Brain microvascular endothelial cell (primary cell): ENCODE measurements at places on chromosomes 2 and 18.

DNA sequence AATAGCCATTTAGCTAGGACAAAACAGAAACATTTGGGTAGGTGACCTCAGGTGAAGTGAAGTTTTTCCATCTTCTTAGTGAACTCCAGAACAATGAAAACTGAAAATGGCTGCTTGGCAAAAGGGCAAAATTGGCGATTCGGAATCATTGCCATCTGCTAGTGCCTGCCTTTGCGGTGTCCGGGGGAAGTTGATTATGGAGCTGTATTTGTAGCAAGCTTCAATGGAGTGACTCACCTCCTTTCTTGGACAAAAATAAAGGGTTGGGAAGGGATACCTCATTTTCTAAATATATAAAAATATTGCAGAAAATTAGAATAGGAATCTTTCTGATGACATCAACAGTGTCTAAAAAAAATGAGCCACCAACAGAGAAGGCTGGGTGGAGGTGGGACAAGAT lies 460.5 kb downstream of the TGIF1 start:
- no peak for DNase-seq

- no peak for DNase-seq
Observed at GRCh38 chr2:158718851-158719250, 76.3 kb upstream of the DAPL1 start.

DNA sequence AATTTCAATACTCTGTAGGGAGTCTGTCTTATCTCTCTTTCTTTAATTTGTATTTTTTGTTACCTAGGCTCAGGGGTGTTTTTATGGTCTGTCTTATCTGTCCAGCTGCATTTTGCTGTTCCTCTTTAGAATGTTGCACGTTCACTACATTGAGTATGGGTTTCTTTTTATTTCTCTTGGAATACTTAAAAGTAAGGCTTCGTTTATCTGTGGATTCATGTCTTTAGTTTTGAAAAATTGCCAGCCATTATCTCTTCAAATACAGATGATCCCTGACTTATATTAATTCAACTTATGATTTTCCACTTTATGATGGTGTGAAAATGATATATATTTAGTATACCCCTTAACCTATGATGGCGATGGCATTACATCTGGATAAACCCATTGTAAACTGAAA lies 26.9 kb downstream of the CARF start:
- no peak for DNase-seq

DNA sequence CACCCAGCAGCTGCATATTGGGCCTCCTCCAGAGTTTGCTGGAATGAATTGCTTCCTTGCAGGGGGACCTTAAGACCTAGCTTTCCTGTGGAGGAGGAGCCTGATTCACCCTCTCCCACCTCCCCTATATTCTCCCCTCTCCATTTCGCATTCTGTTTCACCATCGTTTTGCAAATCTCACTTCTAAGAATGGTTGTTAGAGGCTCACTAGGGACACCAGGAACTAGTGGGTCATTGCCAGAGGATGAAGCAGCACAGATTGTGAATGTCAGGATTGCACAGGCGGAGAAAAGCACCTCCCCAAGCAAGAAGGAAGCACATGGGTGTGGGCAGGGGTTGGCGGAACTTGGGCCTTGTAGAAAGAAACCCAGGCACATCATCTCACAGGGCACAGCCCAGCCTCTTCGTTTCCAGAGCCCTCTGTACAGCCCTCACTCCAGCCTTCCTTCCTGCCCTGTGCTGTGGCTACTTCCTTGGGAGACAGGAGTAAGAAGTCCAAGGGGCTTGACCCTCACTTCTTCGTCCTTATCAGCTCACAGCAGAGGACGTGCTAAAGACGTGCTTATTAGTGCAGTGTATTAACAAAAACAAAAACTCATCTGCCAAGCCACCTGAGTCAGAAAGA lies 63.4 kb downstream of the TACR1 start:
- DNase-seq: no peak

DNA sequence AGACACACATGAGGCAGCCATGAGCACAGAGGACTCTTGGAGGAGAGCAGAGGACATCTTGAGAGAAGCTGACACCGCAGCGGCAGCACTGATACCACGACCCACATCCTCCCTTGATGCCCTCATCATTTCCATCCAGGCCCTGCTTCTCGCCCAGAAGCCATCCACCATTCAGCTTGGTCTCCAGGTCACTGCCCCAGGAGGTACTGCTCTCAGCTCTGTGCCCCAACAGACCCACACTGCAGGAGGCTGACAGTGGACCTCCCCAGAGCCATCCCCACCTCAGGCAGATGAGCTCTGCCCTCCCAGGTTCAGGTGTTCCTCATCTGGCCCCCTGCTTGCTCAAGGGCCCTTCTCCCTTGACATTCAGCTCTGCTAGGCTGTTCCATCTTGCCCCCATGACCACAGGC lies 74.9 kb downstream of the ACKR3 start:
- DNase-seq: no peak

DNA sequence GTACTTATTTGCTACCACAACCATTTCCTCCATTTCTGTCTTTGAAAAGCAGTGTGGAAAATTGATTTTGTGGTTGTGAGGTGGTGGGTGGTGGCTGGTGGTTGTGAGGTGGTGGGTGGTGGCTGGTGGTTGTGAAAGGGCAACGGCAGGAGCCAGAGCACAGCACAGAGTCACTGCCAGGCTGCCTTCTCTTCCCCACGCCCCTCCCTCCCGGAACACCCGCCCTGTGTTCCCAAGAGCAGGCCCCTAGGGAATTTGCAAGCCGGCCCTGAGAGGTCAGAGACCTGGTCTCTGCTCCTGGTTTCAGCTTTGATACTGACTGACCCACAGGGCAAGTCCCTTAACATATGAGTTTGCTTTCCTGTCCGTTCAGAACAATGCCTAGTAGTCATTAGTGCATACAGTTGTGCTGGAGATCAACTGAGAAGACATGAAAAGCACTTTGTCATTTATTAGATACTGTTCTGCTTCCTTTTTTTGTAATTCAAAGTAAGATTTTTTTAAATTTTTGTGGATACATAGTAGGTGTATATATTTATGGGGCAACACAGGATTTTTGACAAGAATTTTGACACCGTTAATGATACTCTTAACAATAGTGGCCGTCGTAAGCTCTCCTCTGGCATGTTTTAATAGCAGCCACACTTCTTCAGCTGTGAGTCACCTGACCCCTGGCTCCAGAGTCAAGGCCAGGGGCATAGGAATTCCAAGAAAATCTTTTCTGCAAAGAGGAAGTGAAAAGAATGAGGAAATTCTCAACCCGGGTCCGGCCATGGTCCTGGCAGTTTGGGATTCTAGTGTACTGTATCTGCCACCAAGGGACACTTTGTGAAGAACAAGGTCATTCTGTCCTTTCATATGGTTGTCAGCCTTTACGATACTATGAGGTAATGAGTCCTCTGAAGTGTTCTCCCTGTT lies 53.2 kb downstream of the ITGA6 start:
- peak; percentile 12 for DNase-seq

DNA sequence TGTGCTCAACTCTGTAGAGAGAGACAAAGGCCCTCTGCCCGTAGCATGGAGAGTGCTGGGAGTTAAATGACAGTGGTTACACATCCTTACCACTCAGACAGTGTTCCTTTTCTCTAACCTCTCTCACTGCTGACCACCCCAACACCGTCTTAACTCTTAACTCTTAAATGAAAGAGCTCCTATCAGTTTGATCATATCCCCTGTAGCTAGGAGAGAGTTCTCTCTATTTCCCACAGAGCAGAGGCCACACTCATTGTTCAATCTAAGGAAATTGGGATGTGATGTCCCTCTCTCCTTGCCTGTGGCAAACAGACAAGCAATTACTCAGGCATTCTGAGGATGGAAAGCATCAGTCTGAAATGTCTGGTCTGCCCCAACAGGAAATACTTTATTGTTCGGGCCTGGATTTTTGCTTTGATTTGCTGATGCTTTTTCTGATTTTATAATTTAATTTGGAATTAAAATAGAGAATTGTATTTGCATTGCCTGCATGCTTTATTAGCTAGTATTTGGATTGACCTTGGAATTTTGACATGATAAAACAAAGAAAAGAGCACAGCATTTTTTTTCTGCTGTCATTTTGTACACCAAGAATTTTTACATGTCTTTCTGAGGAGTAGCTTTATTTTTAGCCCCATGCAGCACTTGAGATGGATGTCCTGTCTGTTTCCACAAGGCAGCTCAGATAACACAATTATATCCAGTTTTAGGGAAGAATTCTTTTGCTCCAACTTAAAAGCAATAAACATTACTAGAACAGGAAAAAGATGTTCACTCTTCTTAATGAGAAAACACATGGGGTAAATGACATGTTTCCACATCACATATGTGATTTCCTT lies 27.7 kb upstream of the IER3IP1 start:
- DNase-seq: no peak

GRCh38 chr18:44816050-44816449 lies 135.4 kb downstream of the SETBP1 start:
- DNase-seq: no peak

DNA sequence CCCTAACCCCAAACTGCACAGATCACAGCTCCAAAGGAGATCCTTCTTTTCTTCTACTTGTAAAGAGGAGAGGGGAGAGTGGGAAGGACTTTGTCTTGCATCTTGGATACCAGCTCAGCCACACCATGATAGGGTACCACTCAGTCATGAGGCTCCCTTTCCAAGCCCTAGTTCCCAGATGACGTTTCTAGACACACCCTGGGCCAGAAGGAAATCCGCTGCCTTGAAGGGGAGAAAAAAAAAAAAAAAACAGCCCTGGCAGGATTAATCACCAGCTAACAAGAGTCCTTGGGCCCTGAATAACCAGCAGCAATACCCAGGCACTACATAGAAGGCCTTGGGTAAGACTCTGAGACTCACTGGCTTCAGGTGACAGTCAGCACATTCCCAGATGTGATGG lies 36.9 kb downstream of the ST8SIA3 start:
- no peak for DNase-seq

GRCh38 chr2:39689876-39690275 lies 24.2 kb downstream of the TMEM178A start:
- no peak for DNase-seq

- no peak for DNase-seq
Observed at GRCh38 chr2:120901201-120901600, 165.5 kb downstream of the GLI2 start.

GRCh38 chr18:32319084-32319483 lies 129.2 kb downstream of the MEP1B start:
- DNase-seq: no peak

DNA sequence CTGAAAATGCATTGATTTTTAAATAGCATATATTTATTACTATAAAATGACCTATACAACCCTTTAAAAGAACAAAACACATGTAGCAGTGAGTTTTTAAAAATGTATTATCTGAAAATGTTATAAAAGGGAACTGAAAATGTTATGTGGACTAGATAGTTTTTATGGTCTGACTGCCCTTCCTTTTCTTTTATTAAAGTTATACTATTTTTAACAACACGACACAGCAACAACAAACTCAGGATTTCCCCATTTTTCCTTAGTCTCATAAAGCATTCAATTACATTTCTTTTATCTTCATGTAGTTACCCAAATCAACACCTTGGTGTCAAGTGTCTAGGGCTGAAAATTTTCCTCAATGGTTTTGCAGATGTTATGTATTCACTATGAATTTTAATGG lies 132.8 kb upstream of the TMEFF2 start:
- DNase-seq: no peak

DNA sequence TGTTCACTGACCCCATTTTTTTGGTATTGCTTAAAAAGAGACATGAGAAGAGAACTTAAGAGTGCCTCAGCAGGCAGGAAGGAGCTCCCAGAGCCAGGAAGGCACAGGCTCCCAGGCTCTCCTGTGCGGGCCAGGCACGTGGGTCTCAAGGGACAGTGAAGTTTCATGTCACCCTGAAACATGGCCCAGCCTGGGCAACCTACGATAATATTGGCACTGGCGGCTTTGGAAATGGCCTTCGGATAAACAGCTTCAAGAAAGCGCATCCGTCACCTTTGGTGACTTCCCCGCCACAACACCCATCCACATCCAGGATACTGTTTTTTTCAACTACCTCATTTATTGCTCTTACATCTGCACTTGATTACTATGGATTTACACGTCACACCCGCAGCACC lies 30.5 kb downstream of the PXDN start:
- DNase-seq: no peak

- DNase-seq: no peak
Observed at GRCh38 chr2:128788636-128789220, 470.1 kb upstream of the HS6ST1 start.

GRCh38 chr2:111161971-111162370 lies 41.3 kb downstream of the BCL2L11 start:
- no peak for DNase-seq

DNA sequence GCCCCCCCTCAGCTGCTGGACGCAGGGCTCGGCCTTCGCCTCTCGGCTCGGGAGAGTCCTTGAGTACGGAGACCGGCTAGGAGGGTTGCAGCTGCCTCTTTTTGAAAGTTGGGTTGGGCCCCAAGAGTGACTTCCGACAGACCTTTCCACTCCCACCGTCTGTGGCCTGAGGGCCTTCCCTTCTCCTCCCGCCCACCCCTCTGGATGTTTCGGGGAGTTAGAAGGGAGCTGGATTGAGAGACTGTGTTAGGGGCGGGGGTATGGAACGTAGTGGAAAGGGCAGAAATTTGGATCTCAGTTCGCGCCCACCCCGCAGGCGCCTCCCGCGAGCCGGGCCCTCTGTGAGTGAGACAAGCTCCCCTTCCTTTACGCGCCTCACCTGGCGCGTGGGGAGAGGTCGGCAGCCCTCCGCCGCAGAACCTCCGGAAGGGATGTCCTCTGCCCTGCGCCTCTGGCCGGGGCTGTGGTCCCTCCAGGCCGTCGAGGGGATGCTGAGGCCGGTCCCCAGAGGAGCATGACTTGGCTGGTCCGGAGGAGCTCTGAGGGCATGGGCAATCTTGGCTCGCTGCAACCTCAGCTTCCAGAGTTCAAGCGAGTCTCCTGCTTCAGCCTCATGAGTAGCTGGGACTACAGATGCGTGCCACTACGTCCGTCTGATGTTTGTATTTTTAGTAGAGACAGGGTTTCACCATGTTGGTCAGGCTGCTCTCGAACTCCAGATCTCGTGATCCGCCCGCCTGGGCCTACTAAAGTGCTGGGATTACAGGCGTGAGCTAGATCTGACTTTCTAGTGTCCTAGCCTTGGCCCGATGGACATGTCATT lies 15.9 kb downstream of the C2orf74 start:
- no peak for DNase-seq

GRCh38 chr18:26697186-26697884 lies 149.0 kb upstream of the KCTD1 start:
- no peak for DNase-seq
